ENCODE measurements at places on chromosomes 3 and 15.

- DNase-seq, result no peak
Observed at GRCh38 chr15:91385311-91385710, 285.3 kb downstream of the SV2B start.

GRCh38 chr15:100703671-100704070, 101.3 kb downstream of the ASB7 start:
- no peak for DNase-seq

DNA sequence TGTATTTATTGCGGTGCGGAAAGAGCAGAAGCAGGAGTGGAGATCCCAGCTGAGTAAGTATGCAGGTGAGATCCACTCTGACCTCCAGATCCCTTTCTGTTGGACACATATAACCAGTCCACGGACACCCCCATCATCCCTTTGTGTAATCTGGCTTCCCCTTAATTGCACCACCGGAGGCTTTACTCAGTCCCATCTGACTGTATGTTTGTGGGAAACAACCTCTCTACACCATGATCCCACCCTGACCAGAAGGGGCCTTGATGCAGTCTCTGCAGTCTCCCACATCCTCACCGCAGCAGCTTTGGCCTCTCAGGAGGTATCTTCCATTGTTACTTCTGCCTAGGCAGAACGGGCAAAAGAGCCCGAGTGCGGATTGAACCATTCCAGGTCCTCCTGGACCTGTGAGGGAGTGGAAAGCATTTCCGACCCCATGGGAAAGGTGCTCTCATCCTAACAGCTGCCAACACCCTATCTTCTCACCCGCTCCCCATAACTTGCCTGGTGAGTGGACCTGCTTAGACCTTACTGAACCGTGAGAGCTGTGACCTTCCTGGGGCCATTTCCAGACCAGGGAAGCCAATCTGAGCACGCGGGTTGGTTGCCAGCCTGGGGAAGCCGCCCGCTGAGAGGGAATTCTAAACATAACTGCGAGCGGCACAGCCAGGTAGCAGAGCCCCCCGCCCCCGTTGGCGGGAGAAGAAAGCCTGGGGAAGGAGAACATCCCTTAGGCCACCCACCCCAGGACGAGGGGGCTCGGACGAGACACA, 1.1 kb downstream of the SLCO2A1 start:
- DNase-seq, result no peak

DNA sequence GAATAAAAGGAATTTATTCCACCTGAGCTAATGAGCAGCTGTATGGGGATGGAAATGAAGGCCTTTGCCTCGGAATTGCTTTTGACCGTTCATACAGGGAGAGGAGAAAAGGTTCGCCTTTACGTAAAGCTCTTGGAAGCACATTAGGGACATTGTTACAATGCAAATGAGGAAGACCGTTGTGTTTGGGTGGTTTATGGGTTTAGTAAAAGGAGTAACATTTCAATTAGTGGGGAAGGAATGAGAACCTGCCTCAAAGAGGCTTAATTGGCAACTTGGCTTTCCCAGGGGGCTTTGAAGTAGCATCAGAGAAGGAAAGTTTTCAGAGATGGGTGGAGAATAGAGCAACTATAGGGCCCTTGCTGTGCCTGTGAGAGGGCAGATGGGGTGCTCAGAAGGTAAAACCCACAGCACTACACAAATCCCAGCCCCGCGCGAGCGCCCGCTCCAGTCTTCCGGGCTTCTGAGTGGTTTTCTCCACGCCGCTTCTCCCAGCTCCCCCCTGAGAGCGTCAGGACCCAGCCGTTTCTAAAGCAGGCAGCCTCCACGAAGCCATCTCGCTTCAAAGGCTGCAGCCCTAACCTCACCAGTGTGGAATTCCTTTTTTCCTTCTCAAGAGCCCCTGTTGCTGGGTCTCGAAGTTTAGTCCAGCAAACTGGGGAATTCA, 192.0 kb upstream of the HES1 start:
- no peak for DNase-seq

DNA sequence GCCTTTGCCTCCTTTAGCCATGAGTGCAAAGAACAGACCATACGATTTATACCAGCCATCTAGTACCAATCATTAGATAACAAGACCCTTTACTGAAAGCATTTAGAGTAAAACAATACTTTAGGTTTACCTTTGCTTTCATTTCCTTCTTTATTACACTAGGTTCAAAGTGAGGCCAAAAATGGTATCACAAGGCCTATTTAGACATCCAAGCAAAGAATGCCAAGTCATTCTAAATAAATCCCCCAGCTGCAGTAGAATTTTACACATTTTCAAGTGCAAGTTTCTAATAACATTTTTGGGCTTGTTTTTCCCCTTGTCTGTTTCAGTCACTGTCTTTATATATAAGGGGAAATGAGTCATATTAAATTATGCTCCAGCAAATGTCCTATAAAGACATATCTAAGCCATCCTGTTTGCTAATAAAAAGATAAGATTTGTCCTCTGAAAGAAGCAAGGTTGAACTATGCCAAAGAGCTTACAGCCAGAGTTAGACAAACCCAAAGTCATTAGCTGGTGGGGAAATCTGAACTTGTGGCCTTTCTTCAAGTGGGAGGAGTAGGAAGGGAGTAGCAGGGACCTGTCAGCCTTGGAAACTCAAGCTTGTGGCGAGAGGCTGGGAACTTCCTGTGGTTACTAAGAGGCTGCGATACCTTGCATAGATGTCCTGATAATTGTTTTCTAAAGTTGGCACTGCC, 232.7 kb downstream of the MECOM start:
- no peak for DNase-seq

GRCh38 chr15:78197632-78198031, 36.7 kb downstream of the ACSBG1 start:
- no peak for DNase-seq

DNA sequence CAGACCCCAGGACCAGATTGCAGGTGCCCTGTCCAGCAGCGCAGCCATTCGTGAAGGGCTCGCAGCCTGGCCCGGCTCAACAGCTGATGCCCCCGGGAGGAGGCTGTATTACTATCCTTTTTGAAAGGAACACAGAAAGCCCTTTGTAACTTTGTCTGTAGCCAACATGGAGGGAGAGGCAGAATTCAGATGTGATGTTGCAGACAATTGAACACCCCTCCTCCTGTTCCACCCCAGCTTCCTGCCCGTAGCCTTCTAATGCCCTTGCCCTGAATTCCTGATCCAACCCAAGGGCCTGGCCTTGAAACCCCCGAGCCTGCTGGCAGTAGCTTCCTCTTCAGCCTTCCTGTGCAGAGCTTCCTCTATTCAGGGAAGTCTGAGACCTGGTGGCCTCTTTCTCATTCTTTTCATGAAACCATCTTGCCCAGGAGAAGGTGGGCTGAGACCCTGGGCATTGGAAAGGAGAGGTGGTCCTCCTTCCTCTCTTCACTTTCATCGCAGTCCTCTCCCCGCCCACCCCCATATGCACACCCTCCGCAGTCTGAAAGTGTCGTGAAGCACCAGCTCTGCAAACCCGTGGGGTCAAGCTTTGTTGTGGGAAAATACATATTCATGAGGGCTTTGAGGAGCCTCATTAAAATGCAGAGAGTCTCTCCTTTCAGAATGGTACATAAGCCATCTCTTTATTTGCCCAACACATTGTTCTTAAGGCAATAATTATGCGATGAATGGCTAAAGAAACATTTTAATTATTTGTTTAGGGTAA, 109.2 kb downstream of the APBA2 start:
- DNase-seq, result no peak

All from B cell (primary cell).